ENCODE measurements at places on chromosomes 3 and 15.

DNA sequence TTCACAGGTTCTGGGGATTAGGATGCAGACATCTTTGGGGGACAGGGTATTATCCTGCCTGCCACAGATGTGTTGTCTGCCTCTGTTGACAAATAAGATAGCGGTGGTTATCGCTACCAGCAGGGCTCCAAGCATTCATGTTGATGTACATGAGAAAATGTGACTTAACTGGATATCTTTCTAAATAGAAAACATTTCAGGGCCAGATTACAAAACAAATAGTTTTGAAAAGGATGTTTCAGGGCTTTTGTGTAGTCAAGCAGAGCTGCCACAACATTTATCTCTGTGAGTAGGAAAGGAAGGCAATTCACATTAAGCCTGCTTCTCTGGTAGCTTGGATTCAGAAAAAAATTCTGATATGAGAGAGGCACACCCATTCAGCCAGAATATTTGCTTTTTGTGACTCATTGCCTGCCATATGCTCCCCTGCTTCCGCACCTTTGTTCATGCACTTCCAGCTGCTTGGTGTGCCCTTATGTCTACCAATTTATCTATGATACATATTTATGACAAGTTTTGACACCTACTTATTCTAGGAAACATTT is 22.8 kb downstream of the PLS1 start:
- no peak for DNase-seq

GRCh38 chr3:172137287-172138192 is 98.2 kb downstream of the FNDC3B start:
- DNase-seq, result no peak

GRCh38 chr15:52257734-52258062 is 37.9 kb downstream of the MYO5C start:
- no peak for DNase-seq

DNA sequence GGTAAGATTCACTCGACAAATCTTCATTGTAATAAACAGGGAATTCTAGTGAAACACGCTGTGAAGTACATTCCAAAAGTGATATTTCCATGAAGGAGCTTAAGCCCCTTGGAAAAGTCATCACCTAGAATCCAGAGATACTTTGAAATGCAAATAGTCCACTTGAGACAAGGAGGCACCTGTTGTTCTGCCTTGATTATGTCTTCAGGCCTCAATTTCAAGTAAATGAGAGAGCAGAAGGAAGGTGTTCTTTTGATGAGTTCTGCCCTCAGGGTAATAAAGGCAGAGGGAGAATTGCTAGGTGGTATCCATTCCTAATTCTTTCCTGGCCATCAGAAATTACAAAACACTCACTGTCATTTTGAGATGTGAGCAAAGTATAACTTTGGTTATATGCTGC is 162.1 kb downstream of the CADM2 start:
- DNase-seq, result no peak

DNA sequence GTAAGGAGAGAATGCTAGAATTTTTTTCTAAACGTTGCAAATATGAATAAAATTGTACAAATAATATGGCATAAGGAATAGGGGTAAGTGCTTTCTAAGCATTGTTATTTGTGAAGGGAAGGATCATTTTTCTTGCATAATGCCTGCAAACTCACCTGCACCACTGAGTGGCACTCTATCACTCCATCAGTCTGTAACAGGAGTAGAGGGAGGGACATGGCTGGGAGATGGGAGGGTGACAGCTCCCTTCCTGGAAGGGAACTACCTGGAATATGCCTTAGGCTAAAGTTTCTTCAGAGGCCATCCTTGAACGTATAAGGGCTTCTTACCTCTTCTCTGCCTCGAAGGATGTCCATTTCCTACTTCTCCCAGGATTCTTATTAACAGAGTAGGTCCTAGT is 3.0 kb downstream of the NAALADL2 start:
- no peak for DNase-seq

DNA sequence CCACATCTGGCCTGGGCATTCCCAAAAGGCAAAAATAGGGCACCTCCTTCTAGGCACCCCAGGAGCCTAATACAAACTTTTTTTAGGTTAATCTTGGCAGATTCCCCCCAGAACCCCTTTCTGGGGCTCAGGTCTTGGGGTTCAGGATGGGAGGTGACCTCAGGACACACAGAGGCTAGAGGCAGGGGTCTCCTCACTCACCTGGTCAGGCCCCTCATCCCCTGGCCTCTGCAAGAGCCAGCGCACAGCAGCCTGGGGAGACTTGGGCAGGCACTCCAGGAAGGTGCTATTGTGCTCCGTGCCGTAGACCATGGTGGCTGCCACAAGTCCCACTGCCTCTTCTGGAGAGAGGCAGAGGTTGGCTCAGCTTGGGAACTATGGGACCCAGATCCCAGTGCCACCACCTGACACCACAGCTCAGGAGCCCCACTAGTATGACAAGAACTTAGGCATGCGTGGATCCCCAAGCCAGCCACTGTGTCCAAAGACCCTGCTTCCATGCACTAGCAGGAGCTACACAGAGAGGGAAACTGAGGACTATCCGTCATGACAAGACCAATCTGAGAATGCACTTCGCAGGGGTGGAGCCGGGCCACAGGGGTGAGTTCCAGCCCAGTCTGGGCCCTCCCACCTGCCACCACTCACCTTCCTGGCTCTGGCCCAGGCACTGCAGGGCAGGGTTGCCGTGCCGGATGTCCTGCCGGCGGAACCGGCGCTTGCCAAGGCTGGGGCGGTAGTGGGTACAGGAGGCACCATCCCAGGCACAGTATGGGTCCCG is 7.4 kb downstream of the SEMA3G start:
- no peak for DNase-seq
